ENCODE measurements at places on chromosomes 4 and X.
A peak's percentile ranks its signal among the peaks of the same experiment; 100 is the strongest.

GRCh38 chrX:131306601-131307000 lies 17.5 kb upstream of the IGSF1 start:
- no peak for DNase-seq

DNA sequence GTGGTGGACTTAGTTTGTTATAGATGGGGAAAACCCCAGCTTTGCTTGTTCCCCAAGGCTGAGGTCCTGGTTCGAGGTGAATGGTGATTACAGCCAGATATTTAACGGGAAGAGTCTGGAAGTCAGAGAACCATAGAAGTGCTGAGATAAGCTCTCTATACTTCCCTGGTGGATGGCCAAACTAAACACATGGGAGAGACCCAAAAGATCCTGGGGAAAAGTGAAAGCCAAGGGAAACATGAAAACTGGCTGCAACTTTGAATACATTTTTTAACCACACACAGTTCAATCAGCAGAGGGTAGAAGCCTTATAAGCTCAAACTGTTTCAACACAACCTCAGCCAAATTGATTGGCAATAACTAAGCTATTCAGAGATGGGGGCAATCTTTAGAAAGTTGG lies 29.3 kb upstream of the SRPX start:
- peak; percentile 11 for DNase-seq

DNA sequence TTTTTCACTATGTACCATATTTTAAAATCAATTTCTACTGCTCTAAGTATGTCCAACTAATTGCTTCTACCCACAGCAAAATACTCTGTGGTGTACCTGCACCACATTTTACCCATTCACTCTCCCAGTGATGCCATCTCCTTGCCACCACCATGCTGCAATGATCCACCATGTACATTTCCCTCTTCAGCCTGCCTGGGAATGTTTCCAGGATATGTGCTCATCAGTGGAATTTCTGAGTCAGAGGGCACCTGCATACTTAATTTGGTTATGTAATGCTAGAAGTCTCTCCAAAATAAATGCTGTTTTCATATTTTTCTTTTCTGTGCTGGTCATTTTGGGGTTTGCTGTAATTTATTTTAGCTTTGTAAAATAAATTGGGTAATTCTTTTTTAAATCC lies 33.2 kb upstream of the OCIAD2 start:
- DNase-seq, result no peak

DNA sequence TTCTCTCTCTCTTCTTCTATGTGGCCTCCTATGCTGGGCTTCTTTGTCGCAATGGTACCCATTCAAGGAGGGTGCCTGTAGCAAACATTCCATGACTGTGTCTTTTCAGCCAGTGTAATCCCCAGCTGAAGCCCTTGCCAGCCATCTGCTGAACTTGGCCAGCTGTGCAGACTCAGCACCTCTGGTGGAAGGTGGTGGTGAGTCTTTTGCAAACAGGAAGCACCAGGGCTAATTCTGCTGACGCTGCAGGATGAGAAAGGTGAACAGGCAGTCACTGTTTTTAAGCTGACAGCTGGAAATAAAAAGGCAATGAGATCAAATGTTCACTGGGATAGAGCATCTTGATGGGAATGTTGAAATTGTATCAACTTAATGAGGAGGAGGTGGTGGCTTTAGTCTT lies 298.7 kb upstream of the CLNK start:
- DNase-seq, result peak; percentile 32

GRCh38 chrX:69037786-69038185 lies 127.5 kb downstream of the PJA1 start:
- DNase-seq, result peak; percentile 7

- peak; percentile 88 for DNase-seq
Measured at GRCh38 chr4:139030614-139031235, 15.1 kb downstream of the NOCT start.

- DNase-seq, result no peak
Measured at GRCh38 chr4:174449152-174449551, 73.1 kb downstream of the HPGD start.

- DNase-seq, result no peak
Measured at GRCh38 chr4:96524311-96524875, 684.5 kb downstream of the PDHA2 start.

DNA sequence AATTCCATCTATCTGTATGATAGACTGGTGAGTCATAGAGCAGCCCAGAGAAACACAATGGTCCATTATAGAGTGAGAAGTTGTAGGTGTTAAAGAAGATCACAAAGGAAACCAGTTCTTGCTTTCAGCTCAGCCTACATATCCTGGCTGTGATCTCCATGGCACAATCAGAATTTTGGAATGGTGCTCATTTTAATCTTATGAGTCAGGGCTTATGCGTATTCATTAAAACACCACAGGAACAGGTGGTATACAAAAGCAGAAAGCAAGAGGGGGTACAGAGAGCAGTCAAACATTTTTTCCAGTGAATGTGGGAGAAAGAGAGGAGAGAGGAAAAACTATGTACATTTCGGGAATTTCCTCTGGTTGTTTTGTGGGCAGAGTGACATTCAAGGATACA lies 126.9 kb downstream of the MFAP3L start:
- no peak for DNase-seq

DNA sequence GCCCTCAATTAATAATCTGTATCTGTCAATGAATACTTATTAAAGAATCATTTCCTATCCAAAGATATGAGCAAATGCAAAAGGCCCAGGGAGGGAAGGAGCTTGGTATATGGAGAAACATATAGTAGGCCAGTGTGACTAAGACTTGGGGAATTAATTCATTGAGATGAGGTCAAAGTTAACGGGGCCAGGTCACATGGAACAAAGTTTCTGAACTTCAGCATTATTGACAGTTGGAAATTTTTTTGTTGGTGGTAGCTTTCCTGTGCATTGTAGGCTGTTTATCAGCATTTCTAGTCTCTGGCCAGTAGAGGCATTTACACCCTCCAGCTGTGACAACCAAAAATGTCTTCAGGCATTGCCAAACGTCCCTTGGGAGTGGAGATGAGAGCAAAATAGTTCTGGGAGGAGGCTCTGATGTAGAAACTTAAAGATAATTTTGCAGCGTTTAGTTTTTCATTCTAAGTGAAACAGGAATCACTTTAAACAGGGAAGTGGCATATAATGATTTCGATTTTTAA lies 202.0 kb downstream of the SLC4A4 start:
- DNase-seq, result no peak

DNA sequence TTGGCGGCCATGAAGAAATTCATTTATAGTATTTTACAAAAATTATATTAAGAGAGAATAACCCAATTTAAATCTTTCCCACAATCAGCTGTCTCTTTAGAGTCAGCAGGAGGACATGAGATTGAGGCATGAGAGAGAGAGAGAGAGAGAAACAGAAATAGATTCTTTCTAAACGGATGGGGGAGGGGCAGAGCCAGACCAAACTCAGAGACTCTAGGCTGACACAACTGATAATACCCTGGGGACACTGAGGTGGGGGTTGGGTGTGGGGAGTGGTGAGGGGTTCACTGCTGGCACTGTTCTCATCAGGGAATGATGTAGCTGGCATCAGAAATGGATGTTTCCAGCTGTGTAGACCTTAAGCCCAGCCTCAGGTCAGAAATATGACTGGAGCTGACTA lies 20.5 kb upstream of the HOPX start:
- no peak for DNase-seq

- DNase-seq, result no peak
Measured at GRCh38 chrX:69317721-69318120, 152.5 kb upstream of the PJA1 start.

GRCh38 chr4:93228021-93228420 lies 600.5 kb upstream of the ATOH1 start:
- DNase-seq, result no peak

GRCh38 chr4:168551945-168552695 lies 55.3 kb downstream of the PALLD start:
- DNase-seq, result no peak

DNA sequence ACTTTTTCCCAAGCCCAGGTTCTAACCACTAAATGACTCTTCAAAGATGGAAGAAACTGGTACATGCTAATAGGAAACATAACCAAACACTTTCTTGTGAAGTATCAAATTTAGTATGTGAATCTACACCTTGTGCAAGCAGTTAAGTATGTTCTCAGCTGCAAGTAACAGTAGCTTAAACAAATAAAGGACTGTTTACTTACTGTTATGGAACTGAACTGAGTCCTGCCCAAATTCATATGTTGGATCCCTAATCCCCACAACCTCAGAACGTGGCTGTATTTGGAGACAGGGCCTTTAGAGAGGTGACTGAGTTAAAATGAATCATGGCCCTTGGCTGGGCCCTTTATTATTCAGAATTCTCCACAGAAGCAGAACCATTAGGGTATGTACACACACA lies 178.7 kb downstream of the KDR start:
- DNase-seq, result no peak

DNA sequence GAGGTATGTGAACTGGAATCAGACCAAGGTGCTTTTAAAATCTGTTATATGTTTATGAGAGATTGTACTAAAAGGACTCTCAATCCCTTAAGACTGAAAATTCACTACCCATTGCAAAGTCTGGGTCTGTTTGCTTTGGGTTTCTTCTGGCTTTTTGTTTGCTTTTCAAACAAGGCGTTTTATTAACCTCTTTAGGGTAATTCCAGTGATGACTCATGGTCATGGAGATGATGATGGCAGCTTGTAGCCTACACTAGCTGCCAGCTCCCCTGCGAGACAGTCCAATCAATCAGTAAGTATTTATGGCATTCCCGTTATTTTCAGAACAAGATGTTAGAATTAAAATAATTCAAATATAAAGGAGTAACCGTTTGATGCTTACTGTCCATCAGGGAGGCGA lies 643.8 kb upstream of the FTHL17 start:
- no peak for DNase-seq

DNA sequence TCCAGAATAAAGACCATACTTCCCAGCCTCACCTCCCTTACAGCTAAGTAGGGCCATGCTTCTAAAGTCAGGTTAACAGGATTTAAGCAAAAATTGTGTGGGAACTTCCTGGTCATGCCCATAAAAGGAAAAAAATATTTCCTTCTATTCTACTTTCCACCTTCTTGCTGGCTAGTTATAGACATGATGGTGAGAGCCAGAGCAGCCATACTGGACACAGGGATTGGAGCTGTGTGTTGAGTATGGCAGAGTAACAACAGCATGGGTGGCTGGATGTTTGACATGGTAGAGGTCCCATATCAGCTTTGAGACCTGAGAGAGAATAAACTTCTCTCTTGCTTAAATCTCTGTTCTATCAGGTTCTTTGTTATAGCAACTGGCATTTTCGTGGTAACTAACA lies 15.1 kb upstream of the CBR4 start:
- DNase-seq, result no peak

DNA sequence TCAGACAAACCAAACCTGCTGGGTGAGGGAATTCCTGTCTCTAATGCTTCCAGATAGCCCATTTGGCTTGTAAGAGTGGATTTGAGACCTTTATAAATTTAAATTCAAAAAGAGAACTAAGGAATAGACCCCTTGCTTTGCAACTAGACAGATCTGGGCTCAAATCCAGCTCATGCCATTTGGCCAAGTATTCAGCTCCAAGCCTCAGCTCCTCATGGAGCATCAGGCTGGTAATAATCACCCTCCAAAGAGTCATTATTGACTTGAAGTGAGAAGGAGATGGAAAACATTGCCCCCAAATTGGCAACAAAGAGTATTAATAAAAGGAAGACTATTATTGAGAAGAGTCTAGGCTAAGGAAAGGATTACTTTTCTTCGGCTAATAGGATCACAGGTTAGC lies 134.7 kb downstream of the PDE5A start:
- peak; percentile 17 for DNase-seq

GRCh38 chr4:141659539-141659938 lies 23.2 kb downstream of the IL15 start:
- no peak for DNase-seq

DNA sequence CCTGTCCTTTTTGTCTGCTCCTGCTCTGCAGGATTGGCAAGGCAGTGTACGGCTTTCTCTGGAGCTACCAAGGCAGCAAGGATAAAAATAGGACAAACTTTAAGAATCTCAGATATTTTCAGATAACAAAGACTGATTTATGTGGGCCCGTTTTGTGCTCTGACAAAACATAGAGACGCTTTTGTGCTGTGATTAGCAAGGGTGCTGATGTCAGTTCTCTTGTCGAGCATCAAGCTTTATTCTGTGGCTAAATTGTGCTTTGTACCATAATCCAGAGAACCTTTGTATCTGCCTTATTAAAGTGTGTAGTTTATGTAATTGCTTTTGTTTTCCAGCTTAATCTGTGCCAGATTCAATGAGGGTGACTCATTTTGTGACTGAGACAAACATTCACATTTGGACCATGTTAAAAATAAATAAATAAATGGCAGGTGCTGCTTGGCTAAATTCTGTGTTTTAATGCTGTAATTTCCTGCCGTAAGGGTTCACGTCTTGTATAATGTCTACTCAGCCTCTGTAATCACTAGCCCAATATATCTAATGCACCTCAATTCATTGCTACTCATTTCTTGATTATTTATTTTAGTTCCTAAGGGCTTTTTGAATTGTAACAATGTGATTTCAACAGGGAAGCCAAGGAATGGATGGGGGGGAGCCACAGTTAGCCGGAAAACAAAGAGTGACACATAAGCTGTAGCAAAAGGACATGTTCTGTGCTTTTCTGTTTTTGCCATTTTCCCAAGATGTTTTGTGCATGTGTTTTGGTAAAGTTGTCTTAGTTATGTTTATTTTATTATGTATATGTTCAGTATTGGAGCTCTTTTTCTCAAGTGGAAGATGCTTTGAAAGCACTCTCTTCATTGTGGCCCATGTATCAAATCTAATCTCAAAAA lies 75.1 kb downstream of the GAB1 start:
- no peak for DNase-seq

- no peak for DNase-seq
Measured at GRCh38 chr4:183469285-183469684, 24.8 kb downstream of the CDKN2AIP start.

GRCh38 chr4:133581996-133582619 lies 433.0 kb downstream of the PCDH10 start:
- DNase-seq, result peak; percentile 81

- no peak for DNase-seq
Measured at GRCh38 chrX:9902656-9903055, 64.5 kb upstream of the CLDN34 start.

DNA sequence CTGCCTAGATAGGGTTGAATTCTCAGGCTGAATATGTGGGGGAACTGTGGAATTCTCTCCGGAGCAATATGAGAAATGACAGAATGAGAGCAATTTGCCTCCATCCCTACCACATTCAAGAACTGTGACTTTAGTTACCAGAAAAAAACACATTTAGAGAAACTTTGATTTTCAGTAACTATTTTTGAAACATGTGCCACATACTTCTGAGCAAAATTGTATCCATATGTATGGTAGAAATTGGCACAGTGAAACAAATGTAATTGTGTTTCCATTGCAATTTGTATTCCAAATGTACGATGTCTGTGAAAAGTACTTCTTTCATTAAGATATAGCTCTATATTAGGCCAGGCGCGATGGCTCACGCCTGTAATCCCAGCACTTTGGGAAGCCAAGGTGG lies 5.5 kb upstream of the KLHL8 start:
- DNase-seq, result no peak
